Effector CD8-positive, alpha-beta T cell (primary cell): ENCODE measurements at places on chromosomes 7 and 10.

- no peak for DNase-seq
Observed at GRCh38 chr10:128461991-128462390, 335.8 kb upstream of the MKI67 start.

DNA sequence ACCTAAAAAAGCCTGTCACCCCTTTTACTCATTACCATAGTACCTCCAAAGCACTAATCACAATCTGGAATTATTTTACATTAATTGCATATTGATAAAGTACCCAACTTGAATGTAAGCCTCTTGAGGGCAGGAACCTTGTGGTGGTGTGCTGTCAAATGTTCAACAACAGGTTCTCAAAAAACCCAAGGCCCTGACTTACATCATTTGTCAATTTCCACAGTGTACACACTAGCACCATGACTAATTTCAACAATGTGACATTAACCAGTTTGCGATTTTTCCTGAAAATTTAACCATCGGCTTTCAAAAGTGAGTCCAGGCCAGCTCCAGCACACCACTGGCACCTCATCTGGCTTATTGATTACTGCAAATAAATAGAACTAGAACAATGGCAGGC lies 87.5 kb downstream of the SVOPL start:
- DNase-seq: no peak

- DNase-seq: no peak
Observed at GRCh38 chr7:18577096-18577771, 81.7 kb downstream of the HDAC9 start.

DNA sequence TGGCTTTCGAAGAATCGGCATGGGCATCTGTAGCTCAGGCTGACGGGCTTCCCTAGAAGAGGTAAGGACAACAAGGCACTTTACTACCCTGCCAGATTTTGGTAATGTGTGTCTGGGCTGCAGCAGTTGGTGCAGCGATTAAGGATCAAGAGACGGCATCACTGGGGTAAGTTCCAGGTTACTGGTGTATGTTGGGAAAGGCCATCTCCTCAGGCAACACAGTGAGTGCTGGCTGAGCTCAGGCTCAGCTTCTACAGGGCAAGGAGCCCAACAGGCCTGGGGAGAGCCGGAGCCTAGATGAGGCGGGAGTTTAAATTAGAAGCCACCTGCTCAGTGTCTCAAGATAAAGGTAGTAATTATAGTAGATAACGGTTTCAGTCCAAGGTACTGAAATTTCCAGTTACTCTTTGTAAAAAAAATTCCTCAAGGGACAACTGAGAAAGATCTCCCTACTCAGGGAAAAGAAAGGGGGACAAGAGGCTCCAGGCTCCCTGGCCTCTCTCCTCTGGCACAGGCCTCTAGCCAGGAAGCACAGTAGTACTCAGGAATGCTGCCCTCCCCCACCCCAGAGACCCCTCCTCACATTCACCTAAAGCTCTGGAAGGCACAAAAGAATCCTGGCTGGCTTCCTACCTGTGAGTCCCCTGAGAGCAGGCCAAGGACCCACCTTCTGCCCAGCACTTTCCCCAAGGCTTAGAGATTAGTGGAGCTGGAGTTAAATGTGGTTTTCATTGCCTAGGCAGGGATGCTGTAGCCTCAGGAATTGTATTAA lies 3.9 kb downstream of the CXCL12 start:
- no peak for DNase-seq

GRCh38 chr7:39880556-39880955 lies 69.5 kb upstream of the CDK13 start:
- no peak for DNase-seq

DNA sequence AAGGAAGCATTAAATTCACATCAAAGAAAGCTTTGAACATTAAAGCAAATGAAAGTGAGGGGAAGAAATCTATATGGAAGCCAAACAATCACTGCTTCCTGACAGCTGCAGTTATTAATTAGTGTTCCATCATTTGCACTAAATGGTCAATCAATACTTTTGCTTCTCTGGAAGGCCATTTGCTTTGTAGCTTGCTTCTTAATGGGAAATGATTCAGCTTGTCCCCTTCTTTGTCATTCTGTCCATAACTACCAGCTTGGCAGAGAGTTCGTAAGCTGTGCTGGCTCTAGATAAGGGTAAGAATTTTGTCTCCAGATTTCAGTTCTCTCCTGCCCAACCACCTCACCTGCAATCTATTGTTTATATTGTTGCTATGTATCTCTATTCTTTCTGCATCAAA lies 596.6 kb downstream of the CNTNAP2 start:
- no peak for DNase-seq
